ENCODE measurements at places on chromosomes 3 and 15.
A peak's percentile ranks its signal among the peaks of the same experiment; 100 is the strongest.

- peak; percentile 88 for DNase-seq
Measured at GRCh38 chr3:191775451-191776233, 314.7 kb downstream of the PYDC2 start.

DNA sequence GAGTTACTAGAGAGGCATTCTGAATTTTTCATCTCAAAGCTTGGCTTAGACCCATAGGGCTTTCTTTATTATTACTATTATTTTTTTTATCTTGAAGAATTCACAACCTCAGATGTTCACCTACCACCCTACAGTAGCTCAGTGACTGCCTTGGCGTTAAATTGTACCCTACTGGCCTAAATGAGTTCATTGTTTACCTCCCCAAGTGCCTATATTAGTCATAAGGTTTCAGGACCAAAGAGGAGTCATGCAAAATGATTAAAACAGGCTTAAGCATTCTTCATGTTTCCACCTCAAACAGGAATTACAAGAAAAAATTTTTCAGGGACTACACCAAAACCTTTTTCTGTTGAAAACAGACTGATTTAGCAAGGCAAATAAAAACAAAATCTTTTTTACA, 751.5 kb downstream of the SQOR start:
- DNase-seq, result no peak

DNA sequence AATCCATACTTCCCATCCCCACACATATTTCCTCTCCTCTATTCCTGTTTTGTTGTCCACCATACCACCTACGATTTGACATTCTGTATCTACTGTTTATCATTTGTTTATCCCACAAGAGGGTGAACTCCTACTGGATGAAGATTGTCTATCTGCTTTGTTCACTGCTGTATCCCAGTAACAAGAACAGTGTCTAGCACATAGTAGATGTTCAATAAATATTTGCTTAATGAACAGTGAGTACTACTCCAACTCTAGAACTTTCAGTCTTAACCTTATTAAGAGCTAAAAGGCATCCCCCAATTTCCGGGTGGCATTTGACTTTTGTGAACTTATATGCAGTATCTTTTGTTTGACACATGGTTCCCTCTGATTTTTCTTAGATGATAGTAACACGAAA, 1.3 kb downstream of the PYGO1 start:
- DNase-seq, result no peak

GRCh38 chr3:53677413-53677812, 168.8 kb downstream of the CHDH start:
- DNase-seq, result peak; percentile 5

DNA sequence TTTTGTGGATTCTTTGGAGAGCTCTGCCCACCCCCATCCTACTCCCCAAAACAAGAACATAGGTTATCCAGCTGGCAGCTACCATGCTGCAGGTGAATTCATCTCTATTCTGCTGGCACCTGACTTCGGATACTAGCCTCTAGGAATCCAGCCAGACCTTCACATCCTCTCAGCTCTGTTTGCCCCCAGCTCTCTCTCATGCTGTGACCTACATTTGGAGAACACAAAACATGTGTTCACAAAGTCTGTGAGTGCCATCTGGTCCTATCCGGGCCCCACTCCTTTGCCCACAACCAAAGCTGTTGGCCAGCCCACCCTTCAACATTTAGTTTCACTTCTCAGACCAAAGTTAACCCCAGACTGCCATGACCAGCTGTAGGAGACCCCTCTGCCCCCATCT, 89.4 kb upstream of the C3orf80 start:
- no peak for DNase-seq

DNA sequence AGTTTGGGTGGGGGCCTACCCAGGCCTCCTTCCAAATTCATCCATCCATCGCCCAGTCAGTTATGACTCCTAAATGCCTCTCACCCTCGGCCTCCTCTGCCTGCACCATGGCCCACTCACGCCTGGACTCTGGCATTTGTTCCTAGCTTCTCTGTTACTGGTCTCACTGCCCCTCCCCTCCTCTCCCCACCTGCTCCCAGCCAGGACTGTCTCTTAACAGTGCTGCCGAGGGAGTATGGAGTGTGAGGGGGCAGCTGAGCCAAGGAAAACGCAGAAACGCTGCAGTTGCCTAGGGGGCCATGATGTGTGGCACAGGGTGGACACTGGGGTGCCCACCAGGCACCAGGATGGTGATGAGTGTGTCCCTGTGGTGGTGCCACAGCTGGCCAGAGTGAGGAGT, 3.1 kb downstream of the RCCD1 start:
- no peak for DNase-seq

- DNase-seq, result no peak
Measured at GRCh38 chr3:195788711-195789581, 22.8 kb downstream of the MUC4 start.

DNA sequence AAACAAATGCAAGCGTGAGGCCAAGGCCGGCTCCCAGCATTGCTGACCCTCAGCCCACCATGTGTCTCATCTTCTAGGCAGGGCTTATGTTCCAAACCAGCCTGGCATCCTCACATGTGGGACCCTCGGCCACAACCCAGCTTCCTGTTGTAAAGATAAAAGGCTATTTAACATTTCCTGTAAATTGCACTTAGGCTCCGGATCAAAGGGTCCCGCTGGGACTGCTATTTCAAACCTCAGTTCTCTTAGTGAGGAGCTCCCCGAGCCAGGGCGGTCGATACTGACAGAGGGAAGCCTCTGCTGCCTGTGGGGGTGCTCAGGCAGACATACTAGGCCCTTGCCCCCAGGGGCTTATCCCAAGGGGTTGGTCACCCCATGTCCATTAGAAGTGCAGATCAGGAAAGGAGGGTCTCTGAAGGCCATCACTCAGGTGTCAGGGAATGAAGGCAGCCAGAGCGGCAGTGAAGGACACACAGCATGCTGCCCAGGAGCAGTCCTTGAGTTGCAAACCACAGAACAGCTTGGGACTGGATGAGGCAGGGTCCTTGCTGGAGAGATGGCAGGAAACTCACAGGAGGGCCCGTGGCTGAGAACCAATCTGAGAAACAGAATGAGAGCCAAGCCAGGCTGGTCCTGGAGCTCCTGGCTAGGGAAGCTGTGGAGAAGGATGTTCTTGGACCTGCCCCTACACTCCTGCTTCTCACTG, 239.9 kb downstream of the TLE3 start:
- DNase-seq, result no peak

DNA sequence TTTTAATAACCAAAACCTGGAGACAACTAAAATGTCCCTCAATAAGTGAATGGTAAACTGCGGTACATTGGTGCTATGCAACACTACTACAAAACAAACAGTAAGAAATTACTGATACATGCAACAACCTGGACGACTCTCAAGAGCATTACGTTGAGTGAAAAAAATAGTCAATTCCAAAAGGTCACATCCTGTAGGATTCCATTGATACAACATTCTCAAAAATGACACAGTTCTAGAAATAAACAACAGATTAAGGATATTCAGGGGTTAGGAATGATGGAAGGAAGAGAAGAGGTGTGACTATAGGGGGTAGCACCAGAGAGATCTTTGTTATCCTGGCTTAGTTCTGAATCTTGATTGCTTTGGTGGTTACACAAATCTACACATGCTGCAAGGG, 72.2 kb downstream of the ZNF148 start:
- peak; percentile 25 for DNase-seq

- no peak for DNase-seq
Measured at GRCh38 chr3:178709051-178709450, 172.8 kb downstream of the KCNMB2 start.

DNA sequence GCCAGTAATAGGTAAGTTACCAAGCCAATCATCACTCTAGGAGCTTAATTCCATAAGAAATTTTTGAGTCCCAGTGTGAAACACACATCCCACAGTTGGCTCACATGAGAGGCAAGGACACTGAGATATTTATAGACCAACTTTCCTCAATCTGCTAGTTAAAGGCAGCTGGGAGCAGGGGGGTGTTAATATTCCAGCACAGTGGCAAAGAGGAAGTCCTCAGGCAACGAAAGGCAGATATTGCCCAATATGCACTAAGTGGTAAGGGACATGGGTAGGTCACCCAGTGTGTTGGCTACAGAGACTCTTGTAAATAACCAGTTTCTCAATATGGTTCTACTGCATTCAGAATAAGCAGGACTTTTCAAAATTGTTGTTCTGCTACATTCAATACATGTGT, 61.0 kb downstream of the TOP2B start:
- DNase-seq, result peak; percentile 37

- DNase-seq, result no peak
Measured at GRCh38 chr15:99239545-99240198, 9.7 kb downstream of the TTC23 start.

GRCh38 chr3:163773136-163773535, 1305.2 kb downstream of the SI start:
- no peak for DNase-seq

GRCh38 chr3:109131276-109131675, 5.2 kb upstream of the C3orf85 start:
- no peak for DNase-seq

DNA sequence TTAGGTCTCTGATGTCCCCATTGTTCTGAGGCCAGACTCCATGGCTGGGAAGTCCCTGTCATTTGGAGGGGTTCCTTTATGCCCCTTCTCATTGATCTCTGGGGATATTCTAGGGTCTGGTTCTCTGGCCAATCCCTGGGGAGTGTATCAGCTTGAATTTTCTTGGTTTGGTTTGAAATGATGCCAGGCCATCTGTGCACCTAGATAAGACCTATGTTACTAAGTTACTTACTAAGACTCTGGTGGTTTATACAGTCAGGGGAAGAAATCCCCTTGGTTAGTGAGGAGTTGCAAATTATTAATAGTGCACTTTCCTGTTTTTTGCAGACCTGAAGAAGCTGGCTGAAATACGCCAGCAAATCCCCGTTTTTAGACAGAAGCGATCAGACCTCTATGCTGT, 20.3 kb downstream of the NIT2 start:
- DNase-seq, result no peak

- no peak for DNase-seq
Measured at GRCh38 chr15:81957698-81958097, 88.1 kb downstream of the MEX3B start.

DNA sequence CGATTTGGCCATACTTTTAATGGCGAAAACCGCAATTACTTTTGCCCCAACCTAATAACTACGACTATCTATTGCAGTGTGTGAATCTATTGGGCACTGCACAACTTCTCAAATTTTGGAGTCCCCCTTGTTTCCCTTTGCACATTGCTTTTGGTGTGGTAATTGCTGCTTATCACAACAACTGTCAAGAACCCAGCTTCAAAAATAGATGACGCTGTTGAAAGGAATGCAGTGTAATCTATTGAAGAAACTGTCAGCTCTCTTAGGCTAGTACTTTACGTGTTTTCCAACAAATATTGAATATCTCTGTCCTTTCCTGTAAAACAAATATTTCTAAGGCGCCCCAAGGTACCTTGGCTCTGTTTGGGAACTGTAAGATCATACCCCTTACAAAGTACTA, 222.8 kb upstream of the UBE2E2 start:
- peak; percentile 56 for DNase-seq

DNA sequence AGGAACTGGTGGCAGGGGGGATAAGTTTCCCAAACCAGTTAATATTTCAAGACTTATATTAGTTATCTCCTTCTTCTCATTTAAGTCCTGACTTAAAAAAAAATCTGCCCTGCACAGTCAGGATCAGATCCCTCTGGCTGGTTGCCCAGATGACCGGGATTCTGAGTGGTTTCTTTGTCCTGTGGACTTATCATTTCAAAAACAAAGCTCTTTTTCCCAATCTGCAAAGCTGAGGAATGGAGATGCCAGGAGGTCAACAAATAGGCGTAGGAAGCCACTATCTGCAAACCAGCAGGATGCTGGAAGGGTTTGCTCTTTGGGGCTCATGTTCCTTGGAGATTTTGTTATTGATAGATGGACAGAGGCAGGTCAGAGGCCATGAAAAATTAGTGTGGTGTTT, 5.8 kb downstream of the C3orf20 start:
- no peak for DNase-seq

DNA sequence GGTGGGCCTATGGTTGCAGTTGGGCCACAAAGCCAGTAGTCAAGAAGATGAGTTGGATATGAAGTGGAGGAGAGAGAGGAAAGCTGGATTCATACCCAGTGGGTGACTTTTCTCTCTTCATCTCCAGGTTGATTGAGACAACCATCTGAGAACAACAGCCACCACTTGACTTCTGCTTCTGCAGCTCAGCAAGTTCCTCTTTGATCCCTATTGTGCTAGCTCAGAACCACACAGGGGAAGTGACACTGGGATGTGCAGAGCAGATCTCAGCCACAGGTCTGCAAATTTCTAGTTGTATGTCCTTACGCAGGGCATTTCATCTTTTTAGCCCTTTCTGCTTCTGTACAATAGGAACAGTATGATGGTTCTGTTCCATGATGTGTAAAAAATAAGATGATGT, 459.2 kb upstream of the ARRDC4 start:
- DNase-seq, result no peak

- DNase-seq, result peak; percentile 15
Measured at GRCh38 chr3:163863146-163863545, 1215.2 kb downstream of the SI start.

GRCh38 chr15:41115161-41115651, 874 bp downstream of the INO80 start:
- peak; percentile 66 for DNase-seq

GRCh38 chr15:79434361-79434760, 2.2 kb downstream of the MINAR1 start:
- DNase-seq, result no peak

- DNase-seq, result peak; percentile 93
Measured at GRCh38 chr3:64685800-64686445, 1.9 kb downstream of the ADAMTS9 start.

- no peak for DNase-seq
Measured at GRCh38 chr15:47299846-47300434, 417.4 kb upstream of the SEMA6D start.

GRCh38 chr15:60585743-60586708, 107.1 kb upstream of the ICE2 start:
- DNase-seq, result peak; percentile 72

DNA sequence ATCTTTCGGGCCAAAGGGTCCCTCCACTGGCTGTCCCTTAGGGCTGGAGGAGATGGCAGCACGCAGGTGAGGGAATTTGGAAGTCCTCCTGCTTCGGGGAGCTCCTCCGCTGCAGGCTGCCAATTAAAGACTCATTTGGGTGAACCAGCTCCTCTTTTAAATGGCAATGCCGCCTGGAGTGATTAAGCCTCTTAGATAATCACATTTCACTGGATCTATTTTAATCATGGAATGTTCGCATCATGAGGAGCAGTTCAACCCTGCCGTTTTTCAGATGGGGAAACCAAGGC, 117.9 kb downstream of the LIPC start:
- DNase-seq, result no peak

GRCh38 chr3:156859578-156859977, 33.4 kb downstream of the LEKR1 start:
- no peak for DNase-seq

DNA sequence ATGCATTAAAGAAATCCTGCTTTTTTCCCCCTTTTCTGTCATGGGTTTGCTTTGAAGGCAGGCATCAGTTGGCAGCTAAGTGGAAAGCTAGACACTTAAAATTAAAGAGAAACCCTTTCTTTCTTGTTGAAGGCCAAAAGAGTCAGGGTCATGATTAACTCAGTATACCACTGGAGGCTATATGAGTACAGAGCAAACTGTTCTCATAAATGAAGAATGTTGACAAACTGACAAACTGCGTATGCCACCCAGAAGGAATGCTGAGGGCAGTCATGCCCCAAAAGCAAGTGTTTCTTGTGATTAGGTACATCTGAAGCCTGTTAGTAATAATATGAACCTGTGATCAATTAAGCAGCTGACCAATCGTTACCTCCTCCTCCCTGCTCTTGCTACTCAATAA, 43.6 kb upstream of the COL6A6 start:
- DNase-seq, result no peak

GRCh38 chr3:113084777-113085176, 94.0 kb downstream of the GTPBP8 start:
- peak; percentile 80 for DNase-seq

Measured in fibroblast of skin of back (primary cell).